ENCODE measurements at places on chromosomes 7 and 10. TPM values are rescaled to one million over a fixed set of nuclear protein-coding genes. Genes with fewer than 3 reads are reported as not detected.

Gene GOT1
- total RNA-seq, result 15.8 TPM

Gene EPHB6
- 12.9 TPM for total RNA-seq

- DNase-seq, result no peak
These were observed 74.1 kb upstream of the DUSP5 start for GRCh38 chr10:110423650-110424049.

GRCh38 chr7:150876817-150877526, 24.7 kb downstream of the AOC1 start:
- peak; percentile 74 for DNase-seq

DNA sequence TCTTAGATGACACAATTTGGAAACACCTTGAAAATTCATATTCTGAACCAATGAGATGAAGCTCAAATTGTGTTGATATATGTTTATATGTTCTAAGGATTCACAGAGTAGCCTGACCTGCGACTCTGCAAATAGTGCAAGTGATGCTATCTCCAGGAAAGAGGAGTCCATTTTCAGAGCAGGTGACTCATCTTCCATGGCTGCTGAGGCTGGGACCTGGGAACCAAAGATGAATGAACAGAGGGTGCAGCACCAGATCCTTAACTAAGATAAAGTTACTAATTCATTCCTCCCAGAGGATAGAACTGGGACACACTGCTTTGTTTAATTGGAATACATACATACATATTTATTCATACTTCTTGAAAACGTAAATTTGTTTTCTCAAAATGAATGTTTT, 240.6 kb upstream of the SEMA3C start:
- no peak for DNase-seq

DNA sequence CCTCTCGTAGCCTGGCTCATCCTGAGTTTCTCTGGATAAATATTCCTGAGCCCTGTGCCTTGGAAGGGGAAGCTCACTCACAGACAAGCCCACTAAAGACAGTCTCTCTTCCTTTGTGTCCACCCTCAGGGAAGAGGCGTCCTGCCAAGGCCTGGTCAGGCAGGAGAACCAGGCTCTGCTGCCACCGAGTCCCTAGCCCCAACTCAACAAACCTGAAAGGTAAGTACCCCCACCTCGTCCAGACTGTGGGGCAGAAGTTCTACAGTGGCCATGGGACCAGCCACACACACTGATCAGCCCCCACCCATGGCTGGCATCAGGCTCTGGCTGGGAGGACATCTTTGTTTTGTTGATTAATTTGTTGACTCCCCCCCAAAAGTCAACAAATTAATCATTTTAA, 2.8 kb downstream of the GPR15LG start:
- DNase-seq, result no peak

DNA sequence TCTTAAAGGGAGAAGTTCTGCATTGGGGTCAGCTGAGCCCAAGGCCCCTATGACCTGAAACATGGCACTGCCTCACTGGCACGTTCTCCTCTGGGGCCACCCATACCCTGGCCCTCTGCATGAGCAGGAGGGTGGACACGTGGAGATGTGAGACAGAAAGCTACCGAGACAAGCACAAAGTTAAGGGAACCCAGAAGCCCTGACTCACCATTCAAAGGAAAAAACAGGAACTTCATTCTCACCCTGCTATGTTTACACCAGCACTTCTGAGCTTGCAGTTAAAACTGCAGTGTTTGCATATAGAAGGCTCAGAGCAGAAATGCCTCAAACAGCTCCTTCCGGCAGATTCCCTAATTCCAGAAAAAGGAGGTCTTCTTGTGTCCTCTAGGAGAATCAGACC, 41.7 kb downstream of the DENND11 start:
- DNase-seq, result no peak

DNA sequence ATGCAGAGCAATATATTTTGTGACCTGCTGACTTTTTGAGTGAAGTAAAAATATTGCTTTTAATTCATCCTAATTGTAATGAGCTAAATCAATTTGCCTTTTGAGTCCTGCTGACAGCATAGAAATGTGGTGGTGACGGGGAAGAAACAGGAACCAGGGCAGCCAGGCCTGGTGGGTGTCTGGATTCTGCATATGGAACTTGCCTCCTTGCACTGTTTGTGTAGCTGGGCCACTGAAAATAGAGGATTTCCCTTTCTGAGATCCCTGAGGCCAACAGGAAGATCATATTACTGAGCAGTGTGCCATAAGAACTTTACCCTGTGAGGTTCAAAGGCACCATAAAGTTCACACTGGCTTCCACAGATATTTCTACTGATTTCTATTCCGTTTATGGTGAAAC, 488.4 kb upstream of the AKR1E2 start:
- DNase-seq, result no peak
